ENCODE measurements at places on chromosomes 2 and 18.

- no peak for DNase-seq
Measured at GRCh38 chr2:205656461-205656860, 25.8 kb upstream of the NRP2 start.

- DNase-seq, result no peak
Measured at GRCh38 chr2:207937823-207938222, 87.5 kb downstream of the PLEKHM3 start.

GRCh38 chr2:30237966-30238800 is 6.8 kb downstream of the LBH start:
- DNase-seq, result no peak

DNA sequence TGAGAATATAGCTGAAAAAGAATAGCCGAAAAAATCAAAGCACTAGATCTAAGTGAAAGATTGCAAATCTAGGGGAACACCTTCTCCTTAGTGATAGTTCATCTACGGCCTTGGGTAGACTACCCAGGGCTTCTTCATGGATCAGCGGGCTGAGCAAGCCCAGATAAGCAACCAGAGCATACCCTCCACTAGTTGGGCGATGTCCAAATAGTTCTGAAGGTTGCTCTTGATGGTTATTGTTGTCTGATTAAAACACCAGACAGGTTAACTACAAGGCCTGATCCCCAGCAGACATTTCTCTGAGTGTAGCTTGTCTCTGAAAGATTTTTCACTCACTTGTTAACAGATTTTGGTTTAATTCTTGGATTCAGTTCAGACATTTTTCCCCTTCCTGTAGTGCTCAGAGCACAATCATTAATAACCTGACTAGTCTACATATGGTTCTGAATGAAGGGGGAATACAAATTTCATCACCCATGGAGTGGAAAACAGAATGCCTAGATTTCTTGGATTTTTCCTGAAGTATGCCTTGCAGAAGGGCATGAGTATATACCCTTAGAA is 99.6 kb downstream of the BABAM2 start:
- no peak for DNase-seq

DNA sequence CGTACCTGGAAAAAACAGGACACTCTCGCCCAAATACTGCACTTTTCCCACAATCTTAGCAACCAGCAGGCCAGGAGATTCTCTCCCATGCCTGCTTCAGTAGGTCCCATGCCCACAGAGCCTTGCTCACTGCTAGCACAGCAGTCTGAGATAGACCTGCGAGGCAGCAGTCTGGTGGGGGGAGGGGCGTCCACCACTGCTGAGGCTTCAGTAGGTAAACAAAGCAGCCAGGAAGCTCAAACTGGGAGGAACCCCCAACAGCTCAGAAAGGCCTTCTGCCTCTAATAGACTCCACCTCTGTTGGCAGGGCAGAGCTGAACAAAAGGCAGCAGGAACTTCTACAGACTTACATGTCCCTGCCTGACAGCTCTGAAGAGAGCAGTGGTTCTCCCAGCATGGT is 1202.8 kb upstream of the ACVR2A start:
- no peak for DNase-seq

DNA sequence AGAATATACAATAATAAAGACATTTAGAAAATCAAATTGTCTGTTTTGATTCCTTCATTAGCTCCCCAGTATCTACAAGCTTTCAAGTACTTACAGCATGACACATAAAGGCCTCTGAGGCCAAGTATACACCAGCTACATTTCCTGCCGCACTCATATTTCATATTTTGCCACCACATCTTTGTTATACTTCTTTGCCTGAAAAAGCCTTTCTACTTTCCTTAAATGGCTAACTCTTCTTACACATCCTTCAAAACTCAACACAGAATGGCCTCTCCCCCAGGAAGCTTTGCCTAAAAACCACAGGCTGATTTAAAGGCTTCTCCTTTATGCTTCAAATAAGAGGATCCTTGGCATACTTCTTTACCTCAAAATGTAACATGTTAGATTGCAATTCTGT is 4.5 kb downstream of the STK17B start:
- DNase-seq, result no peak

DNA sequence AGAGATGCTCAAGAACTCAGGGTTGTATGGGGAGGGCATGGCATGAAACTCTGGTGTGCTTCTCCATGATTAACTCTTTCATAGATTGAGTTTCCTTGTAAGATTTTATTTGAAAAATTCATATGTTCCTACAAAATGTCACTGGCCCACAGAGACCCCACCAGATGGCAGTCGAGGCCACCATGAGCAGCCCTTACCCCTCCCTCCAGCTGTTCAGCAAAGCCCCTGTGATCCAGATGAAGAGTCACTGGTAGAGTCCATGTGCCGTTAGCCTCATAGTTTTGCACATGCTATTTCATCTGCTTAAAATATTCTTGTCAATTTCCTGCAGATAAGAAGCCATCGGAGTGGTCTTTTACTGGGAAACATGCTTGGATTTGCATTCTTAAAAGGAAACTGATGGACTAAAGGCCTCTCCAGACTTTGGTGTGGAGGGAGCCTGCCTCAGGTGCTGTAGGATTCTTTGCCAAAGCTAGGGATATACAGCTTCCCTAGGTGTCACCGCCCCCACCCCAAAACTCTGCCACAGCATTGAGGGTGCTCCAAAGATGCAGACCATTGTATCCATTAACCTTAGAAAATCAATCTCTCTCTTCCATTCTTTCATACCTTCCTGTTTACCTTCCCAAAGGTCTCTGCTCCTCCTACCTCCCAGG is 18.8 kb downstream of the ZNF385B start:
- DNase-seq, result no peak

DNA sequence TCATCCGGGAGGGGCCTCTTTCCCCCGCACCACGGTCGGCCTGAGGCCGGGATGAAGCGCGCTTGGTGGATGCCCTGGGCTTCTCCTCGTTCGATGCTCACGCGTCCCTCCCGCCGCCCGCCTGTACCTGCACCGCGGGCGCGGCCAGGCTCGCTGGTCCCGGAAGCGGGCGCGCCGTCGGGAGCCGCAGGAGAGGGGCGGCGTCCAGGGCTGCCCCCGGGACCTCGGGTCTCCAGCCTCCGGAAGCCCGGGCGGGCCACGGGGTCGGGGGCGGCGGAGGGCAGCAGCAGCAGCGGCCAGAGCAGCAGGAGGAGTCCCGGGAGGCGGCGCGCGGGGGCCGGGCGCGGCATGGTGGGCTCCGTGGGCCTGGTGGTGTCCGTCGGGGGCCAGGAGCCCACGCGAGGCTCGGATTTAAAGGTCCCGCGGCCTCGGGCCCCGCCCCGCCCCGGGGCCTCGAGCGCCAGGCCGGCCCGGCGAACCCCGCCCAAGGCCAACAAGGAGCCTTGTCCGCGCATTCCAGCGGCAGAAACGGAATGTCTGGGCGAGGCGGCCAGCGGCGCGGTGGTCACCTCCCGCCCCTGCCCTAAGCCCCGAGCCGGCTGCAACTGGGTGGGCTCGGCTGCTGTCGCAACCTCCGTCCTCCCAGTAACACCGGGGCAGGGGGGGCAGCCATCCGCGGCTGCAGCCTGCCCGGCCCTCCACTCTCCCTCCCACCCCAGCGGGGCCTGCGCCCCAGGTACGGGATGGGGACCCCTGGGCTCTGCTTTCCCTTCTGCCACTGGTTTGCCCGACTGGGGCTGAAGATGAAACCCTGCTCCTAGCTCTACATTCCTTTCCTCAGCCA is at the start of gene MATN3:
Gene MATN3, minus strand, starts transcription at position 387 of the 844 bp plus-strand sequence. Its CDS starts 37 bp downstream, at position 350.
- no peak for DNase-seq

DNA sequence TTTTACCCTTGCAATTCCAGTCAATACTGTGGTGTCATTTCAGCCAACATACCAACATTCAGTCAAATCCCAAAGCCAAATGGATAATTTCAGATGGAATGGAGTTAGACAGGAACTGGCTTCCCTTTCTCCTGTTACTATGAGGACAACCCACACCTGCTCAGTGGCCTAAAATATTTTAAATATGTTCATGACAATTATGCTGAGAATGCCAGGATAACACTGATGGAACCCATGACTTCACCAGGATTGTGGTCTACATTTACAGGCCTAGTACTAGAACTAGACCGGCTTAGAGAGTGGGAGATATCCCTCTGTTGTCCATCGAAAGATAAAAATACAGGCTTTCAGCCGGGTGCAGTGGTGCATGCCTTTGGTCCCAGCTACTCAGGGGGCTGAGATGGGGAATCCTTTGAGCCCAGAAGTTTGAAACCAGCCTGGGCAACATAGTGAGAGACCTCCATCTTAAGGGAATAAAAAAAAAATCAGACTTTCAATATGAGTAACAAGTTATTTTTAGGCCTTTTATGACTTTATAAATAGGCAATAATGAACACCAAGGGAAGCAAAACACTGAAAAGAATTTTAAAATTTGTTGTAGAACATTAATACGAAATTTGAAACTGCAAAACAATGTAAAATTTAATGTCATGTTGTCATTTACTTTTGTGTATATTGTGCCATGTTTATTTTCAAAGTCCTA is 14.2 kb downstream of the GPATCH11 start:
- no peak for DNase-seq

GRCh38 chr2:240791221-240791800 is 28.7 kb downstream of the KIF1A start:
- DNase-seq, result no peak

DNA sequence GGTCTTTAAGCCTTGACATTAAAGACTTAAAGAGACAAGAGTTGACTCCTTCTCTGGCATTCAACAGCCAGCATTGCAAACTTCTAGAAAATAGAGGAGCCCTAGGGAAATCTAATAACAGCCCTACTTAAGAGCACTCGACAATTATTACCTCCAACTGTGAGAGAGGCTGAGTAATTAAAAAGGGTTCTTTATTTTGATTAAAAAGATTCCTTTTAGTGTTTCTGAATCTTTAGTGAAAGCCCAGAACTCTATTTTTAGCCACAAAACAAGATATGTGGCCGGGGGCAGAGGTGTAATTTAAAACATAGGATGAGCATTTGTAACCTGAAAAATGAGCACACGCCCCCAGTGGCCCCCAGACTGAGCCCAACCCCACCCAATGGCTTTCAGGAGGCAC is 222.3 kb downstream of the SMAD2 start:
- DNase-seq, result no peak

- DNase-seq, result no peak
Measured at GRCh38 chr2:96556441-96557330, 20.1 kb downstream of the ARID5A start.

DNA sequence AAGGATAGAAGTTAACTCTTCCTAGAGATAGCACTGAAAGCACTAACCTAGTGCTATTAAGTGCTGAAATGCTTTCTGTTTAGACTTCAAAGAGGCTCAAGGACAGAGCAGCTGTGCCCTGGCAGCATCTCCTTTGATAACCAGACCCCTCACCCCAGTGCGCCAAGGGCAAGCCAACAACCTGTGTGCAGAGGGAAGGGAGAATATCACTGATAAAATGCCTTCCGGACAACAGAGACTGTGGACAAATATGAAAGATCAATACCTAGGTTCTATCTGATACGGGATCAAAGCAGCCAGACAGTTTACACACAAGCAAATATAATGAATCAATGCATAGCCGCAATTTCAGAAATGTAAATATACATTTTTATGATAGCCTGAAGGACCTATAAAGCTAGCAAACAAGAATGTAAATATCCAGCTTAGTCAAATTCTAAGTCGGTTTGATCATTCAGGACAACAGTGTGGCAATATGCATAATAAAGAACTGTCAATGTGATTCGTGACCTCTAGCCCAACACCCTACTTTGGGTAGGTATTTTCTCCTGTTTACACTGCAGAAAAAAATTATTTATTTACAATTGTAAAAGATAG is 91.8 kb upstream of the RFX8 start:
- no peak for DNase-seq

DNA sequence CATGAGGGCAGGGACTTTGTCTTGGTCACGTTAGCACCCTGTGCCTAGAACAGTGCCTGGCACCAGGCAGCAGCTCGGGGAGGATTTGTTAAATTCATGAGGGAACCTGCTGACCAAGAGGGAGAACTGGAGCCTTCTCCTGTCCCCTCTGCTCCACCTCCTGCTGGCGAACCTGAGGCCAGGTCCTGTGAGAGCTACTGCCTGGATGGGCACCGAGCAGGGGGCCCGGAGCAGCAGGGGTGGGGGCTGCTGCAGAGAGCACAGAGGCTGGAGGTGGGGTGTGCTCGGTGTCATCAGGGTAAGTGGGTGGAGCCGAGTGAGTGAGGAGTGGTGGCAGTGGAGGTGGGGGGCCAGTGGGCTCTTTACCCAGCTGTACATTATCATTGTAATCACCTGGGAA is 52.1 kb upstream of the FAHD2A start:
- DNase-seq, result no peak

Measured in putamen (tissue), 1 donor.